Tibial artery (tissue), 4 donors: ENCODE measurements at places on chromosomes 2 and 18.

GRCh38 chr2:238296638-238297457, 8.4 kb upstream of the PER2 start:
- no peak for DNase-seq

GRCh38 chr2:98541489-98541888, 66.8 kb downstream of the COA5 start:
- DNase-seq, result no peak

DNA sequence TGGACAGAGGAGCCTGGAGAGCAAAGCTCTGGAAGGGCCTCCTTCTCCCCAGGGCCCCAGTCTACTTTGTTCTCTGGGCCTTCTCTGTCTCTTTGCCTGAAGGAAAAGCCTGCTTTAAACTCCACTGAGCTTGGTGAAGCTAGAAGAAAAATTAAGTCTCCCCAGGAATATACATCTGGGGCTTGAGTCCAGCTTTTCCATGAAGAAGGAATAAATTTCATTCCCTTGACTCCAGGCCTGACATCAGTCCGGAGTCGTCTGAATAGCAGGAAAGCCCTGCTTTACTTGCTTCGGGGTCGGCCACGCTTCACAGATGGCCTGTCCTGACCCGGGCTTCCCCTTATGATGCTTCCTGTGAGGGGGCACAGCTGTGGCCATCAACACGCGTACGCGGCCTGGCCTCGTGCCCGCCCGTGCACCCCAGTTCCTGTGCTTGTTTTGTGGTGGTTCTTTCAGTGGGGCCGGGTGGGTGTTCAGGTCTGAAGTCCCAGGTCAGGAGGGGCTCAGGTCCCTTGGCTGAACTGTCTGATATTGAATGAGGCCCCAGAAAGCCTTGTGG, 73.6 kb downstream of the ACOXL start:
- DNase-seq, result no peak

- peak; percentile 16 for DNase-seq
These were observed 40.7 kb upstream of the KLF11 start for GRCh38 chr2:10002681-10003080.

DNA sequence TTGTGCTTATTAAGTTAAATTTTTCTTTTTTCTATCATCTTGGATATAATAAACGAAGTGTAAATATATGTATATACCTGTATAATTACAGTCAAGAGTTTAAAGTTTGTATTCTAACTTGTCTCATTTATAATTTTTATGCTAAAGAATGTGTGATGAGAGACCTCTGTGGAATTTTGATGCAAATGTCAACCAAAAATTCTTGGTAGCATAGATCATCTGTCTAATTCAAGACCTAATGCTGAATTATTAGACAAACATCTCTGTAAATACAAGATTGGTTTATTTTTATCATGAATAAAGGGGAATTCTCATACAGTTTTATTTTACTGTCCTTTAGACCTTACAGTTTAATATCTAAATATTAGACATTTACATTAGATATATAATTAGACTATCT, 149.2 kb upstream of the VWC2L start:
- DNase-seq, result no peak

DNA sequence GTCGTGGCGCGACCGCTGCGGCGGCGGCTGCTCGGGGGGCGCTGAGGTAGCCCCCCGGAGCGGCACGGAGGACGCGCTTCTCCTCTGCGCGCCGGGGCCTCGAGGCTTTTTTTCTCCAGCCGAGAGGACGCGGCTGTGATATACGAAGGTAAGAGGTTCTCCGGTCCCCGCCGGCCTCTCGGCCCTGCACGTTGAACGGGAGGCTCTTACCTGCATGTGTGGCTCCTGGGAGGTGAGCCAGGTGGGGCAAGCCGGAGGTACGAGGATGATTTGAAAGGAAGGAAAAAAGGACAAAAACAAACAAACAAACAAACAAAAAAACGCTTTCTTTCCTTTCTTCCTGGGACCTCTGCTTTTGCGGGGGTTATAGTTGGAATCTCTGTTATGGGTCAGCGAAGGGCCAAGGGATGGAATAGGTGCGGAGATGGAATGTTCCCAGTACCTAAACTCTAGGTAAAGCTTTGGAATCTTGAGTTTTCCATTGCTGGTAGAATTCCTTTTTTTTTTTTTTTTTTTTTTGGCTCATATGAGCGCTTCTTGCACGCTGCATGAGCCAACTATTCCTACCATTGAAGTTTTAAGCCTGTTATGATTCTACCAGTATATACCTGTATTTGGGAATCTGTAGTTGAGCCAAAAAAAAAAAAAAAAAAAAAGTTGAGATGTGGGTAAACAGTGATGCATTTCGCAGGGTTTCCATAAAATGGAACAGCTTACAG, 674 bp downstream of the PTPN4 start:
- DNase-seq, result no peak

GRCh38 chr2:152493417-152493816, 158.4 kb downstream of the FMNL2 start:
- DNase-seq, result no peak

DNA sequence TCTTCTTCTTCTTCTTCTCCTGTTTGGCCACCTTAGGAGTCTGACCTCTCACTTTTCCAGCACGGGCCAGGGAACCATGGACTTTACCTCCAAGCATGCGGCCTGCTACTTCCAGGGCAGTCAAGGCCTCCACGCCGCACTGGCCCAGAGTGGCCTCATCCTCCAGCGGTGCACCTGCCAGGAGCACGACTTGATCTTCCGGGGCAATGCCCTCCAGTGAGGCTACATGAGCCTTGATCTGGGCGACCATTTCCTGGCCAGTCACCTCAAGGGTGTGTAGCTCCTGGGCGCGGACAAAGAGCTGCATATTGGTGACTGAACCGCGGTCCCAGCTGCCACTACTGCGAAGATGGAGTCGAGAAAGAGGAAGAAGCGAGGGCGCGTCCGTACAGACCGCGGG, 67.1 kb downstream of the DIPK1C start:
- DNase-seq, result no peak

GRCh38 chr2:228771774-228772173, 499.3 kb downstream of the PID1 start:
- DNase-seq, result no peak

DNA sequence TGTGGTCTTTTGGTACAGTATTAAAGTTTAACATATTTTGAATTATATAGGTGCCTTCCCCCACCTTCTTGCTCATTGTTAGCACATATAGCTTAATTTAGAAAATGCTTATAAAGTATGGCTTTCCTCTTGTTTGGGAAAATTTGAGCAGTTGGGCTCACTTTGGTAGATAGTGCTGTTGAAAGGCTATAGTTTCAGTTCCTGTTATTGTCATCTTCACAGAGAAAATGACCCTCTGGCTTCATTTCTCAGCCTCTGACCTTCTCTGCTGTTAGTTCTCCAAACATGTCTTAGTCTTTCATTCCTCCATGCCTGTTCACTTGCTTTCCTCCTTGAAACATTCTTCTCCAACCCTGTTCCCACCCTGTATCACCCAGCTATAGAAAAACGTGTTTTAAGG, 200.6 kb downstream of the WDR7 start:
- no peak for DNase-seq

DNA sequence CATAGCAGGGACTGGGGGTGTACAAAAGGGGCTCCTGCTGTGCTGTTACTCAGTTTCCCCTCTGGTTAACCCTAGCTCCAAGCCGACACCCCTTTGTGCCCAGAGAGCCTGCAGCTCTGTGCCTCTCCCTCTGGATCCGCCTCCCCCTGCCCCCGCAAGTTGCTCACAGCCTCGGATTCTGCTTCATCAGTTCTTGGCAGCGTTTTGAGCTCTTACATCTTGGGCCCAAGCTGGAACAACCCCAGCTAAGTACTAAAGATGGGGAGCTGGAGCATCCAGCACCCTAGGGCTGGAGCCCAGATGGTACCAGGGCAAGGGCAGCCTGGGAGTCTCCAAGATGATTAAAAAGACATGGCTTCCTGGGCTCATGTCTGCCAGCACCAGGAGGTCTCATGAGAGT, 40.7 kb downstream of the POMC start:
- DNase-seq, result no peak

- no peak for DNase-seq
These were observed 70.8 kb upstream of the STK17B start for GRCh38 chr2:196242131-196242620.

DNA sequence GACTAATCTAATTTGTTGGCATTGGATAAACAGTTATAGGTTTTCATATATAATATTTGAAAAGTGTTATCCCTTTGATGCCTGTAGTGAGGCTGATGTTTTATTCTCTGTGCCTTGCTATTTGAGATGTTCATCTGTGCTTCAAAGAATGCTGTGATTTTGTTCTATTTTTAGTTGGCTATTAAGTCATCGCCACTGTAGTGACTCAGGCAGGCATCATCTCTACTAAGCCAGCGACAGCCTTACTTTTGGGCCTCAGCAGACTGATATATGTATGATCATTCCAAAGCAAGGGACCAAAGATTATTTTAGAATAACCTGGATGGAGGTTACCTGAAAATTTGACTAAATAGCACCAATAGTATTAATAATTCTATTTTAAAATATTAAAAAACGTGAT, 1674.5 kb upstream of the NXPH2 start:
- DNase-seq, result no peak

DNA sequence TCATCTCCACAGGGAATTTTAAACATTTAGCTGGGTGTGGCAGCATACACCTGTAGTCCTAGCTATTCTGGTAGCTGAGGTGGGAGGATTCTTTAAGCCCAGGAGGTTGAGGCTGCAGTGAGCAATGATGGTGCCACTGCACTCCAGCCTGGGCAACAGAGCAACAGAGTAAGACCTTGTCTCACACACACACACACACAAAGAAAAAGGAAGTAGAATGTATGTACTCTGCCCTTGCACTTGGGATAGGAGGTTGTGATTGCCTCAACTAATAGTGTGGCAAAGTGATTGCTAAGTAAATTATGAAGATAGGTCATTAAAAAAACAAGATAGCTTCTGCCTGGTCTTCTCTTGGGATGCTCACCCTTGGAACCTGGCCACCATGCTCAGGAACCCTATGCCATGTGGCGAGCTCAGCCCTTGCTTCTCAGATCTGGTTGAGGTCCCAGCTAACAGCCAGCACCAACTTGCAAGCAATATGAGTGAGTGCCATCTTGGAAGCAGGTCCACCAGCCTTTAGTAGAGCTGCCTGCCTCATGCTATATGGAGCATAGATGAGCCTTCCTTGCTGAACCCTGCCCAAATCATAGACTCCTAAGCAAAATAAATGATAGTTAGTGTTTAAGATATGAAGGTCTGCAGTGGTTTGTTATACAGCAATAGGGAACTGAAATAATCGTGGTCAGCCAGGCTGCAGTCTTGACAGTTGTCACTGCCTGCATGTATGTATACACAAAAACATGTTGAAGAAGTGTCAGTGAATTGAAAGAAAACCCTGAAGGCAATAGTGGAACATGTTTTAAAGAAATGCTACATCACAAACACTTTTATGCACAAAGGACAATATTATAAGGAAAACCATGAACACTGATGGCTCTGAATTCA, 30.1 kb upstream of the PNO1 start:
- DNase-seq, result no peak

DNA sequence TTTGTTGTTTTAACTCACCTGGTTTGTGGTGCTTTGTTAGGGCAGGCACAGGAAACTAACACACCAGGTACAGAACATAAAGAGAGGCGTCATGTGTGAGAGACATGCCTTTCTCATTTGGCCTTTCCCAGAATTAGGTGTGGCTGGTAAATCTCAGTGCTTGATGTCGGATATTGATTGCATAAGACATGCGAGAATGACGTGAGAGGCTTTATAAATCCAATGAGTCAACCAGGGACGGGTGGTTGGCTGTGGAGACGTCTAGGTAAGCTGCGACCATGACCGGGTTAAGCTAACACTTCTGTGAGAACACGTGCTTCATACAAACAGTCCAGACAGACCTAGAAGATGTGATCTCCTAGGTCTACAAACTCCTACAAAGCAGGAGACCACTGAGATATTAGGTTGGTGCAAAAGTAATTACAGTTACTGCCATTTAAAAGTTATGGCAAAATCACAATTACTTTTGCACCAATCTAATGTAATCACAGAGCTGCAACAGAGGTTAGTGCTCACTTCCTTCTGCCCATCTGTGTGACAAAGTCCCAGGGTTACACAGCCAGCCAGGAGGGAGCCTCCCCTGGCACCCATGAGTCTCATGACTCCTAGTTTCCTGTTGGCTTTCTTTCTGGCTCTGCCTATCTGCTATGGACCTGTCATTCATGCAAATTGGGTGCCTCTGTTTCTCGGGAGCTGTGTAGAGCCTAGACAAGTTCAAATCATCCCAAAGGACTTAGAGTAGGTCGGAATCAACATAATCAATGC, 98.9 kb upstream of the ATP8B1 start:
- no peak for DNase-seq

GRCh38 chr18:46315161-46315560, 211.0 kb downstream of the HAUS1 start:
- no peak for DNase-seq

DNA sequence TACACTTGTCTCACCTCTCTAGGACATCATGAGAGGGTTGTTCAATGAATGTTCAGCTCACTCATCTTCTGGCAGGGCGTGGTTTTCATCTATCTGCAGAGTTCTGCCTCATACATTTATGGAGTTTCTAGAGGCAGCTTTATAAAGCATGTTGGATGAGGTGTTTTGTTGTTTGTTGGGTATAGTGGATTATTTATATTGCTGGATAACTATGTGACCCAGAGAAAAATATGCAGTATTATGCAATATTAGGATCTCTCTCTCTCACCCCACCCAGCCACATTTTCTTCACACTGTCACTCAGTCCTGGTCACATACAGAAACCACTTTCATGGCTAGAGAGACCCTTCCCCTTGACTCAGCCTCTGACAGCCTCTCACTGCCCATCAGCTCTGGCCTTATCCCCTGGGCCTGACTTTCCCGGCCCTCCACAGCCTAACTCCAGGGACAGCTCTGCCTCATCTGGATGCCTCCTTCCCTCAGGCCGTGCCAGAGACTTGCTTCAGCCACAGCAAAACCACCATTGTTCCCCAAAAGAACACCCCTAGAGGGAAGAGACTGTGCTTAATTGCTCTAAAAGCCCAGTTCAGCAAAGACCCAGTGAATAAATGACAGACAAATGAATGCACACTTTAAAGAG, 260.3 kb downstream of the MYCN start:
- no peak for DNase-seq

DNA sequence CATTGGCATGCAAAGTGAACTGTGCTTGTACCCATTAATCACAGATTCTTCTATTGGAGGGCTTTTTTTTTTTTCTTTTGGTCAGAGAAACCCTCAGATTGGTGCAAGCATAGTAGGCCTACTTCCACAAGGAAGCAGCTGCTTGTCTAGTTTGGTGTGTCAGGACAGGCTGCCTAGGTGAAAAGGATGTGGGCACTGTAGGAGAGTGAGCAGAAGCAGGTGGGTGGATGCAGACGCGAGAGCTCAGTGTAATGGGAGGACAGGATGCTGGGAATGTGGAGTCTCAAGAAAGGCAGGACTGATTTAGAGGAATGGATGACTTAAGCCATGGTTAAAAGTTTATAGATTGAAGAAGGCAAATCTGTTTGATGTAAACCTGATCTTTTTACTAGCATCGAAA, 3.1 kb downstream of the ELP2 start:
- no peak for DNase-seq

GRCh38 chr2:174344716-174345461, 10.1 kb downstream of the SP9 start:
- no peak for DNase-seq

- no peak for DNase-seq
These were observed 42.6 kb downstream of the RALBP1 start for GRCh38 chr18:9517869-9518268.
